GM13977 (cell line): ENCODE measurements at places on chromosomes 4 and X.

DNA sequence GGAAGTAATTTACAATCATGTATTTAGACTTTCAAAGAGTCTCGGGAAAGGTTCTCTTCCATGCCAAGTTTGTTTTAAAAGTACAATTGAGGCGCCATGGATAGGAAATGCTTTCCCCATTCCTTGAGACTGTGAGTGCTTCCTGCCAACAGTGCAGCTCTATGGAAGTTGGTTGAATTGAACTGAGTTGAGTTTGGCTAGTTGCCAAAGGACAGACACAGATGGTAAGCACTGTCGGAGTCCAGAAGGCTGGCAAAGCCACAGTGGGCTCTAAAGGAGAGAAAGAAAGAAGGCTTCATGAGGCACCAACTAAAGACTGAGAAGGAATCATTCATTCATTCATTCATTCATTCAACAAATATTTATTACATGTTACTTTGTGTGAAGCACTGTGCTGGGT lies 4.3 kb upstream of the KCNE5 start:
- DNase-seq, result no peak

- no peak for DNase-seq
Measured at GRCh38 chr4:180449395-180449956, 1793.7 kb upstream of the TENM3 start.

- no peak for DNase-seq
Measured at GRCh38 chrX:71489540-71489939, 43.4 kb upstream of the OGT start.

GRCh38 chrX:129647418-129648410 lies 7.0 kb downstream of the APLN start:
- DNase-seq, result no peak

DNA sequence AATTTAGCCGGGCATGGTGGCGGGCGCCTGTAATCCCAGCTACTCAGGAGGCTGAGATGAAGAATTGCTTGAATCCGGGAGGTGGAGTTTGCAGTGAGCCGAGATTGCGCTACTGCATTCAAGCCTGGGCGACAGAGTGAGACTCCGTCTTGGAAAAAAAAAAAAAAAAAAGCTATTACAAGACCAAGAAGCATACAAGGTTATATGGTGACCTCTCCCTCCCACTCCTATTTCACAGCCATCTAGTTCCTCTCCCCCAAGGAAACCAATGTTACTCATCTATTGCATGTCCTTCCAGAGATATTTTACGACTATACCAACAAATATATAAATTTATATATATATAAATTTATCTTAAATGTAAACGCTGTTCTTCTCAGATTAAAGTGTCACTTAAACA lies 3.2 kb downstream of the SLC9A7 start:
- no peak for DNase-seq

- no peak for DNase-seq
Measured at GRCh38 chr4:56699537-56700105, 18.5 kb upstream of the HOPX start.

DNA sequence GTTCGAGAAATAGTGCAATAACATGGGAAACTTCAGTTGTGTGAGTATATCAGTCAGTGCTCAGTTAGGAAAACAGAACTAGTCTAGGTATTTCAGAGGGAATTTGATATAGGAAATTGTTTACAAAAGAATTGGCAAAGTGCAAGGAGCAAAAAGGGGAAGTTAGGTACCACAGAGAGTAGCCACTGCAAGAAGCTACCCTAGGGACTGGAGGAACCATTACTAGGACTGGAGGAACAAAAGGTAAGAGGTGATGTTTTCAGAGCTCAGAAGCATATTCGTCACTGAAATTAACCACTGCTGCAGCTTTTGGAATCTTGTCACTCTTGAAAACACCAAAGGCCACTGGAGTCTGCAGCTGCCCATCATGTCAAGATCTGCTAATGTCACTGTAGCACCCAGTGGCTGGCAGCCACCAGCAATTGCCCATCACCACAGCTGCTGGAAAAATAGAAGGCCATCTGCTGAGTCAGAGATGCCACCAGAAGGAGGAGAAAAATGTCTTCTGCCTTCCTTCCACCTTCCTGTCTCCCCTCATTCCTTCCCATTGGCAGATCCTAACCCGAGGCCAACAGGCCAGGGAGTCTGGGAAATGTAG lies 160.6 kb upstream of the RPS6KA3 start:
- no peak for DNase-seq

DNA sequence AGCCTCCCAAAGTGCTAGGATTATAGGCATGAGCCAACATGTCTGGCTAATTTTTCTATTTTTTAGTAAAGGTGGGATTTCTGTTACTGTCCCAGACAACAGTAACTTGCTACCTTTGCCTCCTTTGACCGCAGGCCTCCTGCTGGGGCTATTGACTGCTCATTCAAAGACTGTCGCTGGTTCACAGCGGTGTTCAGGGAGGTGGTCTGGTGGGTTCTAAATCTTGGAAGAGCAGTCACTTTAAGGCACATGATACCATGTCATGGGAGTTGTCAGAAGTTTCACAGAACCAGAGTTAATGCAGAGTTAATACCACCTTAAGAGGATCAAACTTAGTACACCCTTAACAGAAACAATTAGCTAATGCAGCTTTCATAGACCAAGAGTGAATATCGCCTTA lies 3.8 kb downstream of the ASMT start:
- no peak for DNase-seq

GRCh38 chr4:90727938-90728337 lies 600.7 kb downstream of the CCSER1 start:
- DNase-seq, result no peak

DNA sequence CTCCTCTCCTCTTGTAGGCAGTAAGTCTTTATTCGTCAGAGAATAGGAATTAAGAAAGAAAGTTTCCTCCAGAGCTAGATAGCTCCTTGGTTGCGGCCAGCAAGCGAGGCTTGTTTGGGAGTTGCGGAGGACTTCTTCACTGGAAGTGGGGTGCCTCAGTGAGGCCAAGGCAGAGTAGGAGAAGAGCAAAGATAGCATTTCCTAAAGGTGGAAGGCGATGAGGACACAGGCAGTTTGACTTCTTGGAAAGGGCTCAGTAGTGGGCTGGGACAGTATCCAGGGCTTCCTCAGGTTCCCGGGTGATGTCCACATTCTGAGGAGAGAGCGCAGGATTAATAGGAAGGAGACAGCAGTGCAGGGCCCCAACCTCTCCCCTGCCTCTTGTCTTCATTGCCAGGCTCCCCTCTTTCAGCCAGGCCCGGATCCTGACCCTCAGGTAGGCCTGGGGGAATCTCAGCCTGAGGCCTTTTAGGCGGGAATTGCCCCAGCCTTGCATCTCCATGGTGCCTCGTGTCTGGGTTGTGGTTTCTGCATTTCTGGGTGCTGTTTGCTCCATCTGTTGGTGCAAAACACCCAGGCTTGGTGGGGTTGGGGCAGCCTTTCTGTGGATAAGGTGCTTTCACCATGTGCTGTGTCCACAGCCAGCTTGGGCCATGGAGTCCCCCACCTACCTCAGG lies 12.7 kb downstream of the TRO start:
- no peak for DNase-seq

DNA sequence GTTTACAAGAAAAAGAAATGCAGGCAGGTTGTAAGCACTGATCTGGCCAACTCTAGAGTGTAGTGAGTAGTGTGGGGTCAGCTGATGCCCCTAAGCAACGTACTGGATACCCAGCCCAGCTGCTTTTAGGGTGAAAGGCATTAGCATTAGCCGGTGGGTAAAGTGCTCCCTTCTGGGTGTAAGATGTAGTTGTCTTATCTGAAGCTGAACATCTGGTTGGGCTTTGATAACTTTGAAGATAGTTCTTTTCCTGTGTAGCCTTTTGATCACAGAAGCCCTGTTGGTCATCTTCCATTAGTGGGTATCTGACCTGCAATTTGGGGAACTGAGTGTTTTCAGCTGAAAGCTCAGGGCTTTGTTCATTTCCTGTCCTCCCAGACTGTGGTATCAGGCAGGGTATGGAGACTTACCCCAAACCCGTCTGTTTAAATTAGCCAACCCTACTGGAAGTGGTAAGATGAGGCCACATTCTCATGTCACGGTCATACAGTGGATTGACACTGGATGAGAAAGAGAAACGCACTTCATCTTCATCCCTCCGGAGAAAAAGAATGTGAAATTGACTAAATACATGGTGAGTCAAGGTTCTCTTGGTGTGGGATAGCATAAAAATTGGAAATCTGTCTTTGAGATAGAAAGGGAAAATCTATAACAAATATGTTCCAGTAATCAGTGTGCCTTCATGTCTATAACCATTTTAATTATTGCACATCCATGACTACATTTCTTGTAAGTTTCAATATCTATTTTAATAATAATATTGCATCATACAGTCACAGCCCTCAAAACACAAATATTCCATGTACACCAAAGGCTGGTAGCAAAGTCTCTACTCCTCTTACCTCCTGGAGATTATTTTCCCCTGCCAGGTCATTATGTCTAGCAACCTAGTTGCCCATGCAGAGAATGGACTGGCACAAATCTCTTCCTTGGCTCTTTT lies 8.7 kb downstream of the RHOH start:
- DNase-seq, result no peak

DNA sequence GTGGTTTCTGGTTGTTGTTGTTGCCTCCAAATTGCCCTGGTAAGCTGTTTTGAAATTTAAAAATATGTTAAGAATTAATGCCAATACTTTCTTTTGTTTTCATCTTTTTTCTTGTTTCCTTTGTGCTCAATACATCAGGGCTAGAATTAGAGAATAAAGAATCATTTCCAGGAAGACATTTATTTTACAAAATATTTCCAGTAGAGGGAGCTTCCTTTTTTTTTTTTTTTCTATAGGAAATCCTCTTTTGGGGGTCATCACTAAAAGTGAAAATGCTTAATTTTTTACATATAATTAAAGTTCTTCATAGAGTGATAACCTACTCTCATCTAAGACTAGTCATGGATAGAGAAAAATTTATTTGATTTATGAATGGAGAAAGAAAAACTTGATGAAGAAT lies 2.4 kb downstream of the GLRA3 start:
- no peak for DNase-seq

DNA sequence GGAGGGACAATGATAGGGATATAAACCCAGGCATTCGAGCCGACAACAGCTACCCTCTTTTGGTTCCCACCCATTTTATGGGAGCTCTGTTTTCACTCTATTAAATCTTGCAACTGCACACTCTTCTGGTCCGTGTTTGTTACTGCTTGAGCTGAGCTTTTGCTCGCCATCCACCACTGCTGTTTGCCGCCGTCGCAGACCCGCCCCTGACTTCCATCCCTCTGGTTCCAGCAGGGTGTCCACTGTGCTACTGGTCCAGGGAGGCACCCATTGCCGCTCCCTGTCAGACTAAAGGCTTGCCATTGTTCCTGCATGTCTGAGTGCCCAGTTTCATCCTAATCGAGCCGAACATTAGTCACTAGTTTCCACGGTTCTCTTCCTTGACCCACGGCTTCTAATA lies 1170.5 kb upstream of the PABPC4L start:
- DNase-seq, result no peak

DNA sequence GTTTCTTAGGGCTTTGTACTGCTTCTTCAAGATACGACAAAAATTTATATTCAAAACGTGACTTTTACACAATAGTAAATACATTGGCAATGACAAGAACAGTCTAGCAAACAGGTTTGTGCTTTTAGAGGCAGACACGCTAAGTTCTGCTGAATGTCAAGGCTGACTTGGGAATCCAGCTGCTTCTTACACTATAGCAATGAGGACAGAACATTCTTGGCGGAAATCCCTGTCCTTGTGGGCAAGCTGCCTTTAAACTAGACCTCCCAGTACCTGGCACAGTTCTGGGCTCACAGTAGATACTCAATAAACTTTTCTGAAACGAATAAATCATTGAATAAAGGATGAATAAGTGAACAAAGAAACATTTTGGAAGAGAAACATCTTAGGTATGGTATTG lies 148.2 kb downstream of the RASL11B start:
- DNase-seq, result no peak

- no peak for DNase-seq
Measured at GRCh38 chr4:152094970-152095700, 334.3 kb upstream of the GATB start.

DNA sequence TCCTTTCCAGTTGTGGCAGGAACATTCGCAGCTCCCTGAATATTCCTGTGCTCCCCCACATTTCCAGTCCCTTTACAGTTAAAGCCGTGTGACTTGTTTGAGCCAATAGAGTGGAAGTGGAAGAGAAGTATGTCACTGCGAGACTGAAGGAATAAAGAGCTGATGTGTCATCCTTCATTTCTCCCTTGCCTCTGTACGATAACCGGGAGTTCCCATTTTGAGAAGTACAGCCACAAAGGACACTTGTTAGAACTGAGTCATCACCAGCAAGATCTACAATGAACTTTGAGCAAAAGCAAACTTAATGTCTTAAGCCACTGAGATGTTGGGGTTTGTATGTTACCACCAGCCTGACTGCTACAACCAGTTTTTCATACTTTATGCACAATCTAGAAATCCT lies 92.3 kb downstream of the SPRY1 start:
- DNase-seq, result peak; percentile 17

DNA sequence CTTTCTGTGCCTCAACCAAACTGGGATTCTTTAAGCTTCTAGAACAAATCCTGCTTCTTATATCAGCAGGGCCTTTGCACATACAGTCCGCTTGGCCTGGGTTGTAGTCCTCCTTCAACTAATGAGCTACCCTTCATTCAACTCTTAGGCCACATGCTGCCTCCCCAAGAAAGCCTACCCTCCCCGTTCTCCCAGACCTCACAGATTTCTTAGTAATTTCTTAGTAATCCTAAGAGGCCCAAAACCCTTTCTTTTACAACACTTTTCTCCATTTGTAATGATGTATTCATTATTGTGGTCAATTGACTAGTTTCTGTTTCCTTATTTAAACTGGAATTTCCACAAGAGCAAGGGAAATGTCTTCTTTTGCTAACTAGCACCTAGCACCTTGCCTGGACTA lies 233.1 kb downstream of the PPP1R2C start:
- DNase-seq, result no peak

DNA sequence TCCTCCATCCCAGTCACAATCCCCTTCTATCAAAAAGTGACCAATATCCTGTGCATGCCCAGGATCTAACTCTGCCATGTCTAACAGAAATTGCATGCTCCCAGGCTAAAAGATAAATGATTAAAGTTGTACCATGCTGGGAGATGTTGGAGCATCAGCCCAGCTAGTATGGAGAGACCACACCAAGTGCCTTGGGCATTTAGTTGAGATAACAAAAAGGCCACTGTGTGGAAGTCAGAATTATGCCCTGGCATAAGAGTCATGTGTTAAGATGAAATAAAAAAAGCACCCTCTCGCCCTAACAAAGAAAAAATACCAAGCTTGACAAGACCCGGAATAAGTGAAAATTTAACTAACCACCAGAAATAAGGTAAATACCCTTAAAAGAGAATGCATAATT lies 155.9 kb upstream of the CENPE start:
- DNase-seq, result no peak

GRCh38 chr4:96675416-96675815 lies 835.5 kb downstream of the PDHA2 start:
- DNase-seq, result no peak

- DNase-seq, result no peak
Measured at GRCh38 chr4:71110499-71110898, 117.0 kb downstream of the DCK start.
